ENCODE measurements at places on chromosomes 1 and 21.

GRCh38 chr1:153553830-153554541, 4.9 kb upstream of the S100A3 start:
- DNase-seq: no peak

GRCh38 chr1:68142036-68142435, 90.3 kb downstream of the WLS start:
- no peak for DNase-seq

DNA sequence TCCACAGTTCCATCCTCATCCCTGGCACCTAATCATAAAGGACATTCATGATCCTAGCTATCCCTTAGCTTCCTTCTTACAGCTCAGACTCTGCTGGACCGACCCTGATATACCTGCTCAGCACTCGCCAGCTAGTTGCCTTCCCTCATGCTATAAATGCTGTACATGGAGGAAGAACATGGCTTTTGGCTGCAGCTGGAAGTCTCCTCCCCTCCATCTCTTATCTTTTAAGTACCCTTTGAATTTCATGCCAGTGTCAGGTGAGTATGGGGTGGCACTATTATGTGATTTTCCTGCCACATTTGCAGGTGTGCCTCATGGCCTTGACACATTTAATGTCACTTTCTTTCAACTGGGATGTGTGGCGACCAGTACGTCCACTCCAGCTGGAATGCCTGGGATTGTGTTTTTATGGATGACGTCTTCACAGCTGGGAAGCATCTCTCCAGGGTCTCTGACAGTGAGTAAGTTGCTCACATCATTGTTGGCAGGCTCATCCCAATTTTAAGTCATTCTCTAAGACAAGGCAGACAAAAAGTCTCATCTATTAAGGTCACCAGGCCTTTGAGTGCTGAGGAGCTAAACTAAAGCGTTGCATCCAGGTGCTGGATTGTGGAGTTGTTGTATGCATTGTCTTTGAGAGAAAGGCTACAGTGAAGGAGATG, 43.4 kb downstream of the RUNX1 start:
- peak; percentile 29 for DNase-seq

- peak; percentile 22 for DNase-seq
Measured at GRCh38 chr1:145877923-145878486, 7.7 kb downstream of the ANKRD35 start.

- DNase-seq: no peak
Measured at GRCh38 chr1:241605146-241605805, 34.9 kb downstream of the CHML start.

GRCh38 chr1:207309745-207310273, 11.7 kb upstream of the CD55 start:
- peak; percentile 25 for DNase-seq

DNA sequence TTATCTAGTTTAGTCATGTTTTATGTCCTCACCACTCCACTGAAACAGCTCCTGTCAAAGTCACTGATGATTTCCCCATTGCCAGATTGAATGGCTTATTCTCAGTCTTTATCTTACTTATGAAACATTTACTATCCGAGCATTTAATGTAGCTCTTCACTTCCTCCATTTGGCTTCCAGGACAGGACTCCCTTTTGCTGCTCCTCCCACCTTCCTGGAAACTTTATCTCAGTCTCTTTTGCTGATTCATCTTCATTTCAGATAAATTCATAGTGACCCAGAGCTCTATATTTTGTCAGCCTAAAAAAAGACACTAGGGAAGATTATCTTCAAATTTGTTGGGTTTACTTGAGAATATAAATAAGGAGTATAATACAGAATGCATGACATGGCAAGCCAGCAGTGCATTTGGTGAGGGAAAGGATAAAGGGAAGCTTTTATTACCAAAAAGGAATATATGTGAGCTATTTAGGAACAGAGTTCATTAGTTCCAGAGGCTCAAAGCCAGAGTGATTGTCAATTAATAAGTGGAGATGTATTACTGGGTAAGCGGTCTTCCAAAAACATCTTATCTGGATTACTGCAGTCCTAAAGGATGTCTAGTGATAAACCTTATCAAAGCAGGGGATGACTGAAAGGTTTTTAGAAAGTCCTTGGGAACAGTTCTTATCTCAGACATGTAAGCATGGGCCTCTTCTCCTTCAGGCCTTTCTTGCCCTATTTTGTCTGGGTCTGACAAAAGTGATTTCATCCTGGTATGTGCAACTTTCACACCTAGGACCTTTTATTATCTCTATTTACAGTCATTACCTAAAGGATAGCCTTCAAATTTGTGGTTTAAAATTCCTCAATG, 25.6 kb downstream of the IL23R start:
- peak; percentile 95 for DNase-seq

GRCh38 chr1:96365596-96366390, 355.8 kb upstream of the PTBP2 start:
- DNase-seq: peak; percentile 95

Data from umbilical cord (tissue), 2 donors.